ENCODE measurements at places on chromosomes 1 and 21. TPM values are rescaled to one million over a fixed set of nuclear protein-coding genes. Genes with fewer than 3 reads are reported as not detected.

Gene DISC1
- total RNA-seq, result 0.61 TPM

Gene VANGL2
- total RNA-seq, result 1.1 TPM

Gene NOL9
- 28.7 TPM for total RNA-seq

Gene NOC2L
- total RNA-seq, result 115 TPM

Gene HFM1
- total RNA-seq, result not detected

Gene C1QB
- 0.19 TPM for total RNA-seq

Gene NUP133
- total RNA-seq, result 45.4 TPM

Gene ID3
- total RNA-seq, result 278 TPM

Gene TCP10L
- not detected for total RNA-seq

Gene LCE3A
- total RNA-seq, result not detected

Gene OR2M3
- not detected for total RNA-seq

Gene PRELP
- total RNA-seq, result 0.05 TPM

- no peak overlapping the region for H3K4me3 ChIP-seq
- no peaks in the 10 kb centered on the region for H3K4me1 ChIP-seq
- no peak for DNase-seq
- H3K27me3 ChIP-seq, result no peaks in the 10 kb centered on the region
Measured at GRCh38 chr1:180283098-180283497, 53.0 kb downstream of the LHX4 start.

GRCh38 chr1:53625049-53625448 is 113.9 kb downstream of the GLIS1 start:
- no peaks in the 10 kb centered on the region for H3K4me1 ChIP-seq
- no peaks in the 10 kb centered on the region for H3K36me3 ChIP-seq
- no peak for DNase-seq
- no peak overlapping the region for H3K27ac ChIP-seq
- no peak overlapping the region for H3K4me3 ChIP-seq

DNA sequence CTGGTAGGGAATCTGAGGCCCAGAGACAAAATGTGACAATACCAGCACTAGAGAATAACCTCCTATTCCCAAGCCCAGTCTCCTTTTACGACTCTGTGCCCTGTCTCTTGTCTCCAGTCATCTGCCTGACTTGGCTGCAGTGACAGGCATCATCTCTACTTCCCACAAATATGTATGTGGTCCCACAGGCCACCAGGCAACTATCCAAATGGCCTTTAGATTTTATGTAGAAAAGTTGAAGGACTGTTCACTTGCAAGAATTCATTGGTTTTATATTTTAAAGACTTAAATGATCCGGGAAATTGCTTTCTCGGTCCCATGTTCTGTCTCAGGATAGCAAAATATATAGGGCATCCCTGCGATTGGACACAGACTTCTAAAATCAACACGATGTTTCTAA is 11.6 kb downstream of the KRTAP24-1 start:
- no peak for DNase-seq
- H3K36me3 ChIP-seq, result no peaks in the 10 kb centered on the region
- H3K27ac ChIP-seq, result no peak overlapping the region
- H3K4me3 ChIP-seq, result no peak overlapping the region
- no peaks in the 10 kb centered on the region for H3K27me3 ChIP-seq
- no peaks in the 10 kb centered on the region for H3K4me1 ChIP-seq

- H3K27me3 ChIP-seq, result no peaks in the 10 kb centered on the region
- no peak overlapping the region for H3K4me3 ChIP-seq
- no peaks in the 10 kb centered on the region for H3K4me1 ChIP-seq
- no peak for DNase-seq
- no peaks in the 10 kb centered on the region for H3K36me3 ChIP-seq
Measured at GRCh38 chr21:36245115-36245514, 74.9 kb upstream of the MORC3 start.

GRCh38 chr1:199205740-199206441 is 567.1 kb downstream of the PTPRC start:
- H3K4me1 ChIP-seq, result no peaks in the 10 kb centered on the region
- H3K27ac ChIP-seq, result no peak overlapping the region

DNA sequence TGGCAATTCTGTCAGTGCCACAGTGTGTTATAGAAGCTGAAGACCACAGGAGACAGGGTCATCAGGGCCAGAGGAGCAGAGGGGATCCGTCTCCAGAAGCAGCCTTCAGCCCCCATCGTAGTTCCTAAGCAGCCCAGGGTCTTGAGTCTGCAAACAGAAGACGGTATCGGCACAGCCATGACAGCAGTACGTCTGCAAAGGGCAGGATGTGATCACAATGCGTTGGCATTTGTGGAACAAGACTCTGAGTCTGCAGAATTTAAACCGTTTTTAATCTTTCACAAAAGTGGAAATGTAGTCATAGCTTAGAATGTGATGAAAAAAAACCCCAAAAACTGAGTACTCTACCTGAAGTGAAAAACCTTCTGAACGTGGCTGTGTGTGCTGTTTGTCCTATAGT is 44.0 kb upstream of the SCCPDH start:
- no peaks in the 10 kb centered on the region for H3K27me3 ChIP-seq
- no peak overlapping the region for H3K4me3 ChIP-seq

- H3K36me3 ChIP-seq, result no peaks in the 10 kb centered on the region
- no peak for DNase-seq
Measured at GRCh38 chr21:33368124-33368523, 35.1 kb upstream of the IFNGR2 start.

DNA sequence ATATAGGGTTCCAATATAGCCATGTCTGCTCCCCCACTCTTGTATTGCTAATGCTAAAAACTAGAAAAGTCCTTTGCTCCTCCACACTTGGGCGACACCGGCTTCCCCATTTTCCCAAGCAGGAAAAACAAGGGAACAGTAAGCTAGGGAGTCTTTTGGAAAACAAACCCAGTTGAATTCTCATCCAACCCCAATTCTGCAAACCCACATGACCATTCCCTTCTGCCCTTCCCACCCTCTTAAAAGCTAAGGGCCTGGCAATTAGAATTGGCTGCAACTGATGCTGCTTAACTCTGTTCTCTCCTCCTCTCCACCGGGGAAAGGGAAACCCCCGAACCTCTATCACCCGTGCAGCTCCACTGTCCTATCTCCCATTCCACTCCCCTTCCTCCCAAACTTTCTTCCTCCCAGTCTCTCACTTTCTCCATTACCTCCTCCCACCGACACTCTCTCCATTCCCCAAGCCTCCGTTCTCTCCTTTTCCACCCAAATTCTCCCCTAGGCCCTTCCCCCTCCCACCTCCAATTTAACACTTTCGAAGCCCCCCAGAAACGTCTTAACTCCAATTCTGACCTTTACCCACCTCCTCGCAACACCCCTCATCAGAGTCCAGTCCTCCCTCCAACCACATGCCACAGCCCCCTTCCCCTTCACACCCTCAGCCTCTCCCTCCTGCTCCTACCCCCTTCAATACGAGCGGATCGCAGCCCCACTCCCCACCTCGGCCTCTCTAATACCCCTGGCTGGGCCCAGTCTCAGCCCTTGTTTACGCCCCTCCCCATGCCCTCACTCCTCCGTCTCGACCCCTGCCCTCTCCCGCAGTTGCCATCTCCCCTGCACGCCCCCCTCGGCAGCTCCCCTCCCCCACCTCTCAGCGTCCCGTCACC is 701 bp downstream of the DEDD start:
- peak overlapping the region; percentile 79 for H3K27ac ChIP-seq
- H3K36me3 ChIP-seq, result no peaks in the 10 kb centered on the region
- H3K27me3 ChIP-seq, result no peaks in the 10 kb centered on the region
- H3K4me3 ChIP-seq, result peak overlapping the region; percentile 93

- no peaks in the 10 kb centered on the region for H3K36me3 ChIP-seq
- DNase-seq, result no peak
- H3K4me1 ChIP-seq, result no peaks in the 10 kb centered on the region
Measured at GRCh38 chr1:70628973-70629372, 217.9 kb downstream of the CTH start.

- H3K27me3 ChIP-seq, result no peaks in the 10 kb centered on the region
- no peak overlapping the region for H3K4me3 ChIP-seq
- H3K27ac ChIP-seq, result no peak overlapping the region
- no peaks in the 10 kb centered on the region for H3K4me1 ChIP-seq
- no peaks in the 10 kb centered on the region for H3K36me3 ChIP-seq
- DNase-seq, result peak; percentile 31
Measured at GRCh38 chr1:160251687-160252526, 10.4 kb downstream of the DCAF8 start.

- no peak for DNase-seq
- H3K4me1 ChIP-seq, result no peaks in the 10 kb centered on the region
- H3K27ac ChIP-seq, result no peak overlapping the region
Measured at GRCh38 chr1:232339073-232339472, 290.9 kb downstream of the SIPA1L2 start.

DNA sequence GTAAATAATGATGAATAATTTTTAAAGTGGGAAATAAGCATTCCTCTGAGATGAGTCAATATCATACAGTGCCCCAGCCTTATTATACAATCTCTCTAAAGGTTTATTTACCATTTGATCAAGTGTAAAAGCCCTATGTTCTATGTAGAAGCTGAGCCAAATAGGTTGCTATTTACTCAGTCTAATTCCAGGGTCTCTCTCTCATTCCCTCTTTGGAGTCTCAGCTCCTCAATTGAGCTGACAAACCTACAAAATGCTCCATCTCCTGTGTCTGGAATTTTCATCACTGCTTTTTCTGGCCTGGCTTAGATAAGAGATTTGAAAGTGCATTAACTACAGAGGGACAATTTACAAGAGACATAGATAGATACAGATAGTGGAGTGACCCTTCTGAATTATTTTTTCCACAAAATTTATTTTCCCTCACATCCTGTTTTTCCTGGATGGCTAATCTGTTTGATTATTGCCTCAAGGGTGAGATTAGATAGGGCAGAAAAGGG is 24.8 kb upstream of the USH2A start:
- no peak overlapping the region for H3K4me3 ChIP-seq
- H3K27ac ChIP-seq, result no peak overlapping the region
- no peaks in the 10 kb centered on the region for H3K4me1 ChIP-seq
- no peaks in the 10 kb centered on the region for H3K27me3 ChIP-seq

GRCh38 chr1:184152434-184152898 is 100.9 kb downstream of the TSEN15 start:
- H3K27ac ChIP-seq, result no peak overlapping the region
- no peaks in the 10 kb centered on the region for H3K27me3 ChIP-seq
- DNase-seq, result no peak
- no peaks in the 10 kb centered on the region for H3K4me1 ChIP-seq

DNA sequence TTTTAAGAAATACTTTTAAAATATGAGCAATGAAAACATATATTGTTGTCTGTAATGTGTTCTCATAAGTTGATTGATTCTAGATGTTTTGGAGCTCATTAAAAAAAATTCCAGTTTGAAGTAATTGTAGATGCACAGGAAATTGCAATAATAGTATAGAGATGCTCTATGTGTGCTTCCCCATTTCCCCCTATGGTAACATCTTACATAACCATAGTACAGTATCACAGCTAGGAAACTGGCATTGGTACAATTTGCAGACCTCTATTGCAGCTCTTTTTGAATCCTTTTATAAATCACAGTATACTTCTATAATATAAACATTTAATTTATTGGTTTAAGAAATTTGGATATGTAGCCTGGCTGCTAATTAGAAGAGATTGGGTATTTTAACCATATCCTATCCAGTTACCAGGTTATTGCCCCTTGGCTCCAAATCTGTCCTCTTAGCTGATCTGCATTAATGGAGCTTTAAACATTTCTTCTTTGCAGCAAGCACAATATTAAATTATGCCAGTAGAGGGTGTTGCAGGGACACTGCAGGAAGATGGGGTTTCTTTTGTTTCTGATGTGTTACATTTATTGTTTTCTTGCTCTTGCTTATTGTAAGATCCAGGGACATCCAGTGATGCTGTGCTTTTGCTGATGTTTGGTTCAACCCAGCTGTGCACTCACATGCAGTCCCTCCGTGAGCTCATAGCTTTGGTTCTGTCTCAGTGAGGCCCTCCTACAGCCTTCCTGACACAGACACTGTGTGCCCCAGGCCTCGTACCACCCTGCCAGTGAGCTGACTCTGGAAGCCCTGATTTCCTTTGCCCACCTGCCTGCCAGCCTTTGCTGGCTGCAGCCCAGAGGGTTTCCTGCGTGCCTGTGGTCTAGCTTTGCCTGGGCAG is 103.3 kb downstream of the RABGAP1L start:
- H3K27ac ChIP-seq, result no peak overlapping the region
- H3K4me3 ChIP-seq, result no peak overlapping the region
- DNase-seq, result peak; percentile 11
- peaks cover 6% of the 10 kb centered on the region for H3K36me3 ChIP-seq
- no peaks in the 10 kb centered on the region for H3K4me1 ChIP-seq

GRCh38 chr1:12056331-12056841 is 6.7 kb upstream of the TNFRSF8 start:
- no peaks in the 10 kb centered on the region for H3K36me3 ChIP-seq
- peaks cover 91% of the 10 kb centered on the region for H3K4me1 ChIP-seq
- DNase-seq, result peak; percentile 76
- peak overlapping the region; percentile 80 for H3K27ac ChIP-seq

DNA sequence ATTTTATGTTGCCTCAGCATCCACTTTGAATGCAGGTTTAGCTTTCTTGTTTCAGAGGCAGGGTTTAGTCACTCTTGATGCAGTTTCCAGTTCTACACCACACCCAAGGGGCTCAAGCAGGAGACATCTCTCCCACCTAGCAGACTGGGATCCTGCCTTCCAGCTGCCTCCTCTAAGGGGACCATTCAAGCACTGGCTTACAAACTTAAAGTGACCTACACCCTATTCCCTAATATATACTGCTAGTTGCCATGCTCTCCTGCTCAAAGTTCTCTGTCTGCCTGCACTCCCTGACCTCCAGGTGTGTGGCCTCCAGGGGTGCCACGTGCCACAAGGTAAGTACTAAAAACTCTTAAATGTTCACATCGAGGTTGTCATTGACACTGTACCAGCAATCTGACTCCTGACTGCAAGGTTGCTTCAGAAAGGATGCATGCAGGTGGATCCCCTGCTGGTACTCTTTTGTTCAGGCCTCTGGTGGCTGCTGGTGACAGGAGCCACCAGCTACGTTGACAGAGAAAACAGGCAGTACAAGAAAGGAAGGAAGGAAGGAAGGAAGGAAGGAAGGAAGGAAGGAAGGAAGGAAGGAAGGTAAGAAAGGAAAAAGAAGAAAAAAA is 185.9 kb downstream of the COQ8A start:
- no peaks in the 10 kb centered on the region for H3K36me3 ChIP-seq
- no peak overlapping the region for H3K4me3 ChIP-seq
- H3K27ac ChIP-seq, result no peak overlapping the region
- no peaks in the 10 kb centered on the region for H3K4me1 ChIP-seq
- H3K27me3 ChIP-seq, result no peaks in the 10 kb centered on the region
- DNase-seq, result no peak

DNA sequence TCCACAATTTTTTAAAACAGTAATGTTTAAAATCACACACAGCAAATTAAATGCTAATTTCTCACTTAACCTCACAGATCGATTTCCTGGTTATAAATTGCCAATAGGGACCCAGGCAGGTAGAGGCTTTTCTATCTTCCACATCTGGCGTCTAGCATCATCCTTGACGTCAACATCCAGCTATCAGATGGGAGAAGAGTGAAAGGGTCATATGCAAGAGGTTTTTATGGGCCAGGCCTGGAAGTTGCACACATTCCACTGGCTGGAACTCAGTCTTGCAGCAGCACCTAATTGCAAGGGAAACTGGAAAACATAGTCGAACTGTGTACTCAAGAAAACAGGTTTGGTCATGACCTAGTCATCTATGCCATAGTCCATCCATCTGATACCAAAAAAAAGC is 6.0 kb upstream of the EEIG2 start:
- no peak overlapping the region for H3K4me3 ChIP-seq
- no peaks in the 10 kb centered on the region for H3K27me3 ChIP-seq
- no peak overlapping the region for H3K27ac ChIP-seq
- H3K4me1 ChIP-seq, result peaks cover 35% of the 10 kb centered on the region

- H3K36me3 ChIP-seq, result no peaks in the 10 kb centered on the region
- H3K27ac ChIP-seq, result no peak overlapping the region
- no peak overlapping the region for H3K4me3 ChIP-seq
- H3K4me1 ChIP-seq, result peaks cover 3% of the 10 kb centered on the region
- peaks cover 2% of the 10 kb centered on the region for H3K27me3 ChIP-seq
Measured at GRCh38 chr1:39635205-39635870, 4.1 kb downstream of the HEYL start.
